Keratinocyte (primary cell): ENCODE measurements at places on chromosomes 1 and 21. TPM values are rescaled to one million over a fixed set of nuclear protein-coding genes. Genes with fewer than 3 reads are reported as not detected.

DNA sequence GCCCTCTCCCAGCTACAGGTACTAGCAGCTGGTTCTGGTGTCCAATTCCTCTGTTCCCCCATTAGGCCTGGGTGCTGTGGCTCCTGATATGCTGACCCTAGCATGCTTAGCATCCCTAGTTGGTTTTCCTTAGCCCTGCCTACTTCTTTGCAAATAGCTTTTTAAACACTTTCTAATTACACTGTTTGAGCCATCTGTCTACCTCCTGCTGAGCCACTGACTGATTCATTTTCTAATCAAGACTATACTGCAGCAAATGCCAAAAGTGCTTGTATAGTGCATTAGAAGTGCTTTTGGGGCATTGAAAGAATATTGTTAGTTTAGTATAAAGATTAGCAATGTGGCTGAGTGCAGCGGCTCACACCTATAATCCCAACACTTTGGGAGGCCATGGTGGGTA lies 36.3 kb downstream of the ERICH3 start:
- DNase-seq: no peak

DNA sequence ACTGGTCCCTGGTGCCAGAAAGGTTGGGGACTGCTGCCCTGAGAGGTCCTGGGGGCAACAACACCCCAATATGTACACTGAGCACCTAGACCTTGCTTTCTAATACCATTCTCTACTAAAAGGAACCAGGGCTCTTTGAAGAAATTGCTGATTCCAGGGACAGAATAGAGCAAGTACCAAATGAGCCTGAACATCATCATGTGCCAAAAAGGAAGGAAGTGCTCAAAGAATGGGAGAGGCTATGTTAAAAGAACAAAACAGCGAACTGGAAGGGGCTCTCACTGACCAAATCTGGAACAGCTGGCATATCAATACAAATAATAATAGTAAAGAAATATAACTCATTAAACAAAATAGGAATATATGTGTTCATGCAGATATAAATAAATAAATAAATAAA lies 50.8 kb downstream of the PIK3R3 start:
- DNase-seq: no peak

FNDC5 gene
- not detected in 3 replicates for polyA plus RNA-seq

GRCh38 chr21:41706678-41707077 lies 60.2 kb downstream of the RIPK4 start:
- no peak for DNase-seq

- DNase-seq: no peak
These were observed 75.2 kb downstream of the CNIH3 start for GRCh38 chr1:224691148-224691925.

- no peak for DNase-seq
These were observed 11.2 kb downstream of the TRIM62 start for GRCh38 chr1:33170351-33171274.

DNA sequence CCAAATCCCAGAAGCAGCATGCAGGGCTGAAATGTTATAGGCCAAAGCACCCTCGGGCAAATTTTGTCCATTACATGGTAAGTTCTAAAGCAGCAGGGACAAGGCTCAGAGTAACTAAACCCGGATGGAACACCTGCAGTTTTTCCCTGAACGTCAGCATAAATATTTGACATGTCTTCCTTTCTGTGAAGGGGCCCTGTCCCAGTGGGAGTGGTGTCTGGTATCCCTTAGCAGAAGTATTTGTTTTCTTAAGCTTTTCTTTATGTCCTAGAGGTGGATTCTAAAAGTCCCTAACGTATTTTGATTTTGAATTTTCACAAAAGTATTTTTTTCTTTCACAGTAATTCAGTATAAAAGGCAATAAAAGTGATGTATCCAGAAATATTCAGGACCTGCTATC lies 223.9 kb downstream of the ST6GALNAC3 start:
- DNase-seq: no peak

- no peak for DNase-seq
These were observed 148.2 kb downstream of the NOS1AP start for GRCh38 chr1:162217706-162218105.

SPRR2A gene
- 4.7 to 21.5 TPM (median 5.5 TPM) in 3 replicates for polyA plus RNA-seq

GRCh38 chr21:42739061-42739931 lies 85.9 kb downstream of the PDE9A start:
- no peak for DNase-seq

SPRR2G gene
- 0.73 to 6.2 TPM (median 3.3 TPM) in 3 replicates for polyA plus RNA-seq

DNA sequence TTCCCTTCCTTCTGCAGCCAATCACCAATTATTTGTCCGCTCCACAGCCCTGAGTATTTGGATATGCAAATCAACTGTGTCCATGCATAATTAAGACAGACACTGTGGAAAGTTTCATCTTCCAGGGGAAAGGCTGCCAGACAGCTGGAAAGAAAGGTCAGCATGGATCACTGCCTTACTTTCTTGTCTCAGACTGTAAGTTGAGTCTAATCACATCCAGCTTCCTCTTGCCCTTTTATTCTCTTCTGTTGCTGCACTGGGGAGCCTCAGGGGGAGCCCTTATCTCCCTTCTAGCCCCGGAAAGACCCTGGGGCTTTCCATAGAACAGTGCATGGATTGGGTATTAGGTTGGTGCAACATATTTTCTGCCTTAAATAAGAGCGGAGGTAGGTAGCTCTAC lies 182.9 kb downstream of the OMA1 start:
- no peak for DNase-seq

- DNase-seq: no peak
These were observed 529 bp downstream of the EGLN1 start for GRCh38 chr1:231421546-231421970.

BMP8B gene
- 0.03 to 0.04 TPM in 2 of 3 replicates, not detected in the other for polyA plus RNA-seq

DNA sequence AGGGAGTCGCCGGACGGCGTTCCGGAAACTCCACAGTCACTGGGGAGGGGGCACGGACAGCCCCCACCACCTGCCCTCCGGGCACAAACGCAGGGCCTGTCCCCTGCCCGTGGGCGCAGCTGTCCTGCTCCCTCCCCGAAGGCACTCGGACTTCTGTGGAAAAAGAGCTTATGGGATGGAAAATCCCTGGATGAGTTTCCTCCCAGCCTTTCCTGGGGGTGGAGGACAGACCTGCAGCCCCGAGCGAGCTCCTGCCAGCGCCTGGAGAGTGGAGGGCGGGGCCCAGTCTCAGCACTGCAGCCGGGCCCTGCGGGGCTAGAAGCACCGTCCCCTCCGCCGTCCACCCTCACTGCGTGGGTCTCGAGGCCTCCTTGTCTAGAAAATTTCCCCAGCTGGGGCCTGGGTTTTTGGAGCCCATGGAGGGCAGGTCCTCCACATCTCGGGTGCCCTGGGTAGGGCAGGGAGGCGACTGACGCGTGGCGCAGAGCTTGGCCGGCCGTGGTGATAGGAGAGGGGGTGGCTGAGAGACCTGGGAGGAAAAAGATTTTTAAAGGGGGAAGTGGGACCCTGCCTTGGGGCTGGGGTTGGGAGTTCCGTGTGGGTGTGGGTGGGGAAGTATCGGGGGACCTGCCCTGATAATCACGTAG lies 6.4 kb upstream of the COL6A1 start:
- no peak for DNase-seq

DDAH1 gene
- polyA plus RNA-seq: 2.3 to 7.5 TPM (median 5.8 TPM) in 3 replicates

- DNase-seq: no peak
These were observed 210.8 kb upstream of the CACYBP start for GRCh38 chr1:174788981-174789380.

GRCh38 chr1:229874136-229874535 lies 192.9 kb upstream of the GALNT2 start:
- no peak for DNase-seq

- no peak for DNase-seq
These were observed 15.2 kb downstream of the GPR161 start for GRCh38 chr1:168121401-168122011.

GRCh38 chr1:166869318-166870099 lies 6.6 kb downstream of the TADA1 start:
- DNase-seq: no peak

E2F2 gene
- 0.05 to 0.12 TPM (median 0.06 TPM) in 3 replicates for polyA plus RNA-seq
